ENCODE measurements at places on chromosomes 1 and 21.

- no peak for DNase-seq
Measured at GRCh38 chr21:44999428-44999971, 59.7 kb downstream of the SLX9 start.

GRCh38 chr1:115118611-115119010 lies 29.3 kb upstream of the TSPAN2 start:
- no peak for DNase-seq

DNA sequence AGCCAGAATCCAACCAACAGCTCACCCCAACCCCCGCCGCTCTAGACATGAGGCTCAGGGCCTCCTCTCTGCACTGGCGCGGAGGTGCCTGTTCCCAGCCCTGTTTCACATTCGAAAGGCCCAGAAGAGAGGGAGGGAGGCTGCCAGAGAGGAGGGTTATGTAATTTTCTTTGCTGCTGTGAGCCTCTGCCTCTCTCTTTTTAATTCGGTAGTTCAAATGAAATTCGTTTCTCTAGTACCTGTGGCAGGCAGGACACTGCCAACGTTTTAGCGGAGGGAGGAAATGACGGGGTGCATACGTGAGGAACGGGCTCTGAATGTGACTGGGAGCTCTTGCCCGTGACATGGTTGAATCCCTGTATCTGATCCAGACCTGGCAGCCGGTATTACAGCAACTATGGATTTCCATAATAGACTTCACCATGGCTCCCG lies 9.4 kb downstream of the PRDM16 start:
- no peak for DNase-seq

DNA sequence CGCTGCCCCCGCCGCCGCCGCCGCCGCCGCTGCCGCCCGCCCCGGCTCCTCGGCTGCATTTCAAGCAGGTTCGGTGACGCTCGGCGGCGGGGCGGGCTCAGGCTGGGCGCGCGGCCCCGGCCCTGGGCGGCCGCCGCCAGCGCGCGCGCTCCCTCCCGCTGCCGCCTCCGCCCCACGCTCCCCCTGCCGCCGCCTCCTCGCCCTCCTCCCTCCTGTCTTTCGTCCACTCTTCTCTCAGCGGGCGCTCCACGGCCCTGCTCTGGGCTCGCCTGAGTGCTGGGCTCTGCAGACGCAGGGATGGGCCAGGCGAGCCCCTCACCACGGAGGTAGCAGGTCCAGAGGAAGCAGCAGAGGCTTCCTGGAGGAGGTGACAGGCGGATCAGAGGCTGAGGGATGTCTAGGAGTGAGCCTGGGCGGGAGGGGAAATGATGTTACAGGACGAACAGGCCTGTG lies at the start of gene LRP8:
Gene LRP8 (minus strand): TSS at position 62 of the 453 bp plus-strand sequence. CDS start 158 bp downstream, outside the sequence.
- DNase-seq = peak; percentile 64

DNA sequence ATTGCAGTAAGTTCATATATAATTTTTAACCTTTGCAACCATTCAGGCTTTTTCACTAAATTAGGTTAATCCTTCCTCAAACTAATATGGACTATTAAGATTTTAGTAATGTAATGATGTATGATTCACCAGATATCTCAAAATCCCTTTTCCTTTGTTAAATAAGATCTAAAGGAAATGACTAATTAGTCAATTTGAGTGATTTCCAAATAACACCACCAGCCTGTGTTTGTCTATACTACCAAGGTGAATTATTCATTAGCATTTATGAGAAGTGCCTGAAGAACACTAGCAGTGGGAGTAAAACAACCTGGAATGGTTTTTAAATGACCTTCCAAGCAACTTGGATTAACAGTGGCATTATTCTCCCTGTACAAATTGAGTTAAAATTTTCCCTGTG lies 670.6 kb upstream of the PKN2 start:
- no peak for DNase-seq

DNA sequence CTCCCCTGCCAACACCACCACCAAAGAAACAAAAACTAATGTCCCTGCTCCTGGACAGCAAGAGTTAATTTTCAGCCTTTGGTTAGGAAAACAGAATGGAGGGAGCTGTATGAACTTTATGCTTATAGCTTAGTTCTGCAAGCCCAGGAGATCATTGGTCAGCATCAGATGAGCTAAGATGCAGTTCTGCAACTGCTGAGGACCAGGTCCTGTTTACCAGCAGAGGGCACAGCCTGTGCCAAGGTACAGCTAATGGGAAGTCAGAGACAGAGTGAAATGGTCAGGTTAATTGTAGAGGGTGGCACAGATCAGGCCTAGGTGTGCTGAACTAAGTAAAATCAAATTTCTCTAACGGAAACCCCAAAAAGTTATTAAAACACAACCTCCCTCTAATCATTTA lies 161.3 kb downstream of the ROR1 start:
- no peak for DNase-seq

GRCh38 chr1:208924928-208925327 lies 658.6 kb upstream of the CAMK1G start:
- no peak for DNase-seq

Measured in effector memory CD4-positive, alpha-beta T cell (primary cell).